ENCODE measurements at places on chromosomes 2 and 18. TPM values are rescaled to one million over a fixed set of nuclear protein-coding genes. Genes with fewer than 3 reads are reported as not detected.

Gene NMUR1
- 0.36 TPM for total RNA-seq

Gene FAM228B
- 47.8 TPM for total RNA-seq

- DNase-seq, result no peak
These were observed 227.3 kb downstream of the INSIG2 start for GRCh38 chr2:118315606-118316005.

- no peak for DNase-seq
These were observed 128.6 kb upstream of the NYAP2 start for GRCh38 chr2:225270861-225271260.

Gene CNGA3
- total RNA-seq, result not detected

GRCh38 chr2:157363612-157364101 is 38.0 kb upstream of the ERMN start:
- no peak for DNase-seq

DNA sequence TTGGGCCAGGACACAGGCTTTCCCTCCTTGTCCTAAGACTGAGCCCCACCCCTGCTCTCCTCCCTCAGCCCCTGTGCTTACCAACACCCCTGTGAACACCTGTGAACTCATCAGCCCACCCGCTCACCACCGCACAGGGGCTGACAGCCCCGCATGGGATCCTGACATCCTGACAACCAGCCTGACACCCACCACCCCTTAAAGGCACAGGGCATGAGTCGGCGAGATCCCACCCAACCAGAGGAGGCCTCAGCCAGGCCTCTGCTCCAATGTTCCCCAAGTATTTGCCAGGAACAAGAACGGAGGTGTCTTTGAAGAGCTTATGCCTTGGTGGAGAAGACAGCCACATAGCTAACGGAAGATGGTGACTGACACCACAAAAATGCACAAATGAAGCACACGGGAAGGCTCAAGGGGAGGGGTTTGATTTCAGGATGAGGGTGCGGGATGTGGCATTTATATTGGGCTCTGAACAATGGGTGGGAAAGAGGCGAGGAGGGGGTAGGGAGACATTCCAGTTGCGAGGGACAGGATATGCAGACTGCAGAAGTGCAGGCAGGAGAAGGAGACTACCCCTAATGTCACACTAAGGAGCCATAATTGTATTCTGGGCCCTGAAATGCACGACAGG is 11.0 kb downstream of the RAB11FIP5 start:
- DNase-seq, result no peak

GRCh38 chr2:219484343-219485200 is 14.1 kb upstream of the GMPPA start:
- no peak for DNase-seq

DNA sequence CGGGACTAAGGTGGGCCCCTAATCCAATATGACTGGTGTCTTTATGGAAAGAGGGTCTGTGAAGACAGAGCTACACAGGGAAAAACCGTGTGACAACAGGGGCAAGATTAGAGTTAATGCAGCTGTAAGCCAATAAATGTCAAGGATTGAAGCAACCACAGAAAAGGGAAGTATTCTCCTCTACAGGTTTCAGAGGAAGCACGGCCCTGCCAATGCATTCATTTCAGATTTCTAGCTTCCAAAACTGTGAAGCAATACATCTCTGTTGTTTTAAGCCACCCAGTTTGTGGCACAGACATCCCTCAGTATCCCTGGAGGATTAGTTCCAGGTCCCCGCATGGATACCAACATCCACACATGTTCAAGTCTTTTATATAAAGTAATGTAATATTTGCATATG is 48.8 kb downstream of the SPP2 start:
- DNase-seq, result no peak

- DNase-seq, result no peak
These were observed 57.6 kb downstream of the SFXN5 start for GRCh38 chr2:73013936-73014335.

- no peak for DNase-seq
These were observed 738.2 kb downstream of the LRP1B start for GRCh38 chr2:141392517-141393213.

Data from aorta (tissue), 5 donors.